ENCODE measurements at places on chromosomes 4 and X.

DNA sequence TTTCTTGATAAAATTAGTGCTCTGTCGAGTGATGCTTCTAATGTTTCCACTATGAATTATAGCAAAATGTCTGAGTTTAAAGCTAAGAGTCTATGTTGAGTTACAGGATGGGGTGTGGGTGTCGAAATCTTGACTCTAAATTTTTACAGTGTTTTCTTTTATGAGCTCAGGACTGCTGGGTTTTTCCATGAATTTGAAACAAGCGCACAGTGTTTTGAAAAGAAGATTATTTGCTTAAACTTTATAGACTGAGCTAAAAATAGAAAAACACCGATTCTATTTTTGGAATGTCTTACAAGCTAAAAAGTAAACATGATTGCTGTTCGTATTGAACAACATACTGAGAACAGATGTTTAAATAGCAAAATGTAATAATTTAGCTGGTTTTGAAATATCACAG is 7.5 kb downstream of the PTTG2 start:
- no peak for DNase-seq

DNA sequence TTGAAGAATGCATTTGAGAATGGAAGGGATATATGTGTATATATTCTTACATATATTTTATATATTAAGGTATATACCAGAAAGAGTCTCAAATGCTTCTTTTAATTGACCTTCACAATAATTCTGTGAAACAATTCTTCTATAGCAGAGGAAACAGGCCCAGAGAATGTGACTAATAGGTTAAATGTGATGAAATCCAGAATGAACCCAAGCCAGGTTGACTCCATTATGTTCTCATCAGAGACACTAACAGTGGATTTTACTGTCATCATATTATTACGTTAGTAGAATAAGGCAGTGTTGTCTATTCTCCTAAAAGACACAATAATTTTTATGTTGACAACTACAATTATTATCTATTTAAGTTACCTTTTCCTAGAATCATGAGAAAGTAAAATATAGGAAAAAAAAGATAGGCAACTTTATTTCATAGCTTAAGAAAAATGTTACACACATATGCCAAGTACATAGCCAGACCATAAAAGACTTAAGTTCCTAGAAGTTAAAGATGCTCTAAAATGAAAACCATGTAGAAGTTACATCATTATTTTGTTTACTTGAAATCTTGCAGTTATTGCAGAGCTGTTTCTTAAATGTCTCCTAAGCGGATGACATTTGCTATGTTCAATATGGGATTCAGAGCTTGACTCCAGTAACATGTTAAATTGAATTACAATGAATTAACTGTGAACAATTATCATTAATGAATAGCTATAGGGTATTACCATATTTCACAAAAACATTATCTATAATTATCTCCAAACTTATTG is 56.2 kb upstream of the ANKRD50 start:
- DNase-seq = no peak

GRCh38 chr4:17376205-17376604 is 135.7 kb downstream of the QDPR start:
- no peak for DNase-seq

DNA sequence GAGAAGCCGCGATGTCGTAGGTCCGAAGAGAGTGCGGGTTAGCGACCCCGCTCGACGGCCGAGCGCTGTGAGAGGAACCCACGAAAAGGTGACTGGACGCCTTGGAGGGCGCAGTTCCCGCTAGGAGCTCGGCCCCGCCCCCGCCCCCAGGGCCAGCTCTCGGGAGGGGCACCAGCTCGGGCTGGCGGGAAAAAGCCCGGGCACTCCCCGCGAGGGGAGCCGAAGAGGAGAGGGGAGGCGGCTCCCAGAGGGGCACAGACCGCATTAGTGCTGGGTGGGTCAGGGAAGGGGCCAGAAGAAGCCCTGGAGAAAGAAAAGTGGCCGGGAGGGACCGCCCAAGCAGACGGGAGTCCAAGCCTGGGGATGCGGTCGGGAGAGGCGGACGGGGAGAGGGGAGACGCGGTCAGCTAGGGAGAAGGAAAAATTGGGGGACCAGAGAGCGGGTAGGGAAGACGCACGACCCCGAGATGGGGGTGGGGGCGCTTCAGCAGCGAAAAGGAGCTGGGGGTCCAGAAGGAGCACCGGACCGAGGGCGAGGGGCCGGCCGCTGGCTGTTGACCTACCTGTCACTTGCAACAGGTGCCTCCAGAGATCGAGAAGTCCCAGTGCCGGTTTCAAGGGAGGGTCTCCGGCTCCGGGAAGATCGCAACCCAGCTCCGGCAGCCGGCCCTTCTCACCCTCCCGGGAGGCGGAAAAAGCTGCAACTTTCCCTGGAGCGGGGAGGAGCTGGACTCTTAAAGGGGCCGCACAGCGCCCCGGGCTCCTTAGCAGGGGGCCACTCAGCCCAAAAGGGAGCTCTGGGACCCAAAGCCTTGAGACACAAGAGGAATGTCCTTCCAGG is at the start of gene SYTL4:
Gene SYTL4 (minus strand): TSS at position 681 of the 841 bp plus-strand sequence. CDS start 30,084 bp downstream, outside the sequence.
- no peak for DNase-seq

- DNase-seq = no peak
Observed at GRCh38 chr4:81356621-81357020, 115.1 kb downstream of the RASGEF1B start.

DNA sequence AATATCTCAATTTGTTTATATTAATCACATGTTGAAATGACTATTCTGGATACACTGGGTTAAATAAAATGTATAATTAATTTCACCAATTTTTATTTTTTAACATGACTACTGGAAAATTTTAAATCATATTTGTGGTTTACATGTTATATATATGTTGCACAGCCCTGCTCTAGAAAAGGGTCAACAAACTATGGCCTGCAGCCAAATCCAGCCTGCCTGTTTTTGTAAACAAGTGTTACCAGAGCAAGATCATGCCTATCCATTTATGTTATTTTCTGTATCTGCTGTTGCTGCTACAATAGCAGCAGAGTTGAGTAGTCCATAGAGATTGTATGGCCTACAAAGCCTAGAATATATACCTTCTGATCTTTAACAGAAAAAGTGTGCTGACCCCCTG is 1.2 kb downstream of the TCEANC start:
- DNase-seq = no peak

- DNase-seq = no peak
Observed at GRCh38 chrX:45750639-45751038, 550.0 kb upstream of the DIPK2B start.

GRCh38 chr4:170651786-170652185 is 562.0 kb upstream of the AADAT start:
- DNase-seq = no peak

DNA sequence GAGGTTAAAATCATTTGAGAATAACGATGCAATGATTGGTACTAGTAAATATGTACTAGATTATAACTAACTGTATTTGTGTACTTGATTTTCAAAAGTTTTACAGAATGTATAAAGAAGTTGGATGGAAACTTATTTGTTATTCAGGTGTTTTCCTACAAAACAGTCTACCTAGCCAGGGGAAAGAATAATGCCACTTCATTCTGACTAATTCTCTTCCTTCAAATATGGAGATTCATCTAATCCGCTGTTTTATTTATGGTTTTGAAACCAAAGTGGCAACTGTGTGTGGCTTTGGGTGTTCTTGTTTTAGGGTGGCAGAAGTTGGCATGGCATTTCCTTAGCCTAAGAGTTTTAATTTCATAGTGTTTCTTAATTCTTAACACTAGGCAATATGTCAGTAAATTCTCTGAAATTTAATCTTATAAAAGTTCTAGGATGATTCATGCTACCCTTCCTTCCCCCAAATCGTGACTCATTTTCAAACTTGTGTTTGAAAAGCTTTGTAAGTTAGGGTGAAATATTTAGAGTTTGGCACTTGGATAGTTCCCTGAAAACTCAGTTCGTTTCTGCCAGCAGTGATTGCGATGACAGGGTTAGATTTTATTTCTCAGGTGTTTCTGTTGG is 62.6 kb downstream of the DCLK2 start:
- no peak for DNase-seq

GRCh38 chr4:185309770-185310169 is 86.0 kb downstream of the LRP2BP start:
- DNase-seq = no peak

DNA sequence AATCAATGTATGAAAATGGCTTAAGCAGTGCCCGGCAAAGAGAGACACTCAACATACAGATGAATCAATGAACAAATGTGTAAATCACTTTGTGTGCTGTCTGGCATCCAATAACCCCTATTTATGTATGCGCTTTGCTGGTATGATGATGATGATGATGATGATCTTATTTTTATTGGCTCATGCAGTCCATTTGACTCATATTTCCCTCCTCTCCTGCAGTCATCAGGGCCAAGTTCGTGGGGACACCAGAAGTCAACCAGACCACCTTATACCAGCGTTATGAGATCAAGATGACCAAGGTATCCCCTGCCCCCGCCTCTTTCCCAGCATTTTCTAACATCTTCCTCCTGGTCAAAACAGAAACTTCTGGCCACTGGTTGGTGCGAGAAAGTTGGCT is 2.5 kb downstream of the TIMP1 start:
- DNase-seq = no peak

DNA sequence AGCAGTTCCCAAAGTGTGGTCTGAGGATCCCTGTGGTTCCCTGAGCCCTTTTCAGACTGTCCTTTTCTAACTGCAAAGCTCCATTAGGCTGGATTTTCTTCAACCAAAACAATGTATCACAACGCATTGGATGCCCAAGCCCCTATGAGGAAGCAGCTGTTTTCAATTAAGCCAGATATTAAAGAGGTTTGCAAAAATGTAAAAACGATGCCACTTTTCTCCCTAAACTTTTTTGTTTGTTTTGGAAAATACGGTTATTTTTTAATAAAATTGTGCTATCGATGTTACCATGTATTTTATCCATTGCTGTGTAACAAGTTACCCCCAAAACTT is 170.4 kb upstream of the BCOR start:
- no peak for DNase-seq

DNA sequence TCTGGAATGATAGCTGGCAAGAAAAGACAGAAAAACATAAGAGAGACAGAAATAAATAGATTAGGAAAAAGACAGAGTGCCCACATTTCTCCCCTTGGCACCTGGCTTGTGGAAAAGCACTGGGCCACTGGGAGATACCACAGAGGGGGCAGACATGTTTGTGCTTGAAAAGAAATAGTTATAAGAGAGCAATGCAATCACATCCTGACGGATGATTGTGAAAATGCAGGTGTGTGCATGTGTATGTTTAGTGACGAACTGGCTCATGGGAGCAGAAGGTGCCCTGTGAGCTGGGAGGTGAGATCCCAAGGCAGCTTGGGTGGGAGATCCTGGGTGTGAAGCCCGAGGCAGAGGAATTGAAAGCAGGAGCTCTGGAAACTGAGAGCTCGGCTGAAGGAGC is 617.9 kb downstream of the BCOR start:
- no peak for DNase-seq

All from stimulated activated CD8-positive, alpha-beta memory T cell treated with anti-CD3 and anti-CD28 coated beads, Interleukin-15, amount 100 ng/mL, for 4 hours (primary cell).